SJCRH30 (cell line): ENCODE measurements at places on chromosomes 13 and 19.

GRCh38 chr13:99289271-99289670, 17.9 kb downstream of the GPR183 start:
- no peak for DNase-seq

DNA sequence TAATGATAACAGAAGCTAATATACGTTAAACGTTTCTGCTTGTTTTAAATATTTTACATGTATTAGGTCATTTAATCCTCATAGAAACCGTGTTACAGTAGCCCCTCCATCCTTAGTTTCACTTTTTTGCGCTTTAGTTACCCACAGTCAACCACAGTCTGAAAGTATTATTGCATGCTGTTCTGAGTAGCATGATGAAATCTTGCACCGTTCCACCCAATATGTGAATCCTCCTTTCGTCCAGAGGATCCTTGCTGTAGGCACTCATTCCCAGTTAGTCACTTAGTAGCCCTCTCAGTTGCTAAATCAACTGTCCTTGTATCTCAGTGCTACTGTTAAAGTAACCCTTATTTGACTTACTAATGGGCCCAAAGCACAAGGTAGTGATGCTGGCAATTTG, 257.8 kb downstream of the ENOX1 start:
- DNase-seq: no peak

DNA sequence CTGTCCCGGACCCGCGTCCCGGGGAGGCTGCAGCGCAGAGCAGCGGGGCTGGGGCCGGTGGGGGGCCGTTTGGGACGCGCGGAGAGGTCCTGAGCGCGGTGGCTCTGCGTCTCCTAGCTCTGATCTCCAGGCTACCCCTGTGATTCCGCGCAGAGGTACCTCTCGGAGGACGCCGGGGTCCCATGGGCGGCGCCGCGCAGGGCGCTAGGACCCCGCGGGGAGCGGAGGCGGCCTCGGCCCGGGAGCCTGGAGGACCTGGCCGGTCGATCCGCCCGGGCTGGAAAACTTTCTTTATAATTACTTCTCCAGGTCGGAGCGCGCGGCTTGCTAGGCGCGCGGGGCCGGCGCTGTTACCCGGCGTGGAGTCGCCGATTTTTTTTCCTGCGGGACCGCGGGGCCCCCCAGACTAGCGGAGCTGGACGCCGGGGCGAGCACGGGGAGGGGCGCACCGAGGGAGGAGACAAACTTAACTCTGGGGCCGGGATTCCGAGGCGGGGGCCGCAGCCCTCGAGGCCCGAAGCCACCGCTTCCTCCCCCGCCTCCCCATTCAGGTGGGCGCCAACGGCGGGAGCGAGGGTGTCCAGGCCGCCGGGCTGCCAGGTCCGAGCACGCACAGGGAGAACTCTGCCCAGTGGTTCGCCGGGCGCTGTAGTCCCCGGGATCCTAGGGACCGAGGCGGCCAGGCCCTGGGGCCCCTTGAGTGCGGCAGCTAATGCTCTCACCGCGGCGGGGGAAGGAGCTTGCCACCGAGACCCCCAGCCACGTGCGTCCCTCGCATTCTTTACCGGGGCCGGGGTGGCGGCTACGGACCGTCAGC, 848 bp upstream of the CEBPA start:
- DNase-seq: peak; percentile 82

GRCh38 chr13:110868720-110869119, 46.1 kb downstream of the ANKRD10 start:
- DNase-seq: no peak

GRCh38 chr13:32059511-32059984, 28.0 kb downstream of the FRY start:
- DNase-seq: no peak

DNA sequence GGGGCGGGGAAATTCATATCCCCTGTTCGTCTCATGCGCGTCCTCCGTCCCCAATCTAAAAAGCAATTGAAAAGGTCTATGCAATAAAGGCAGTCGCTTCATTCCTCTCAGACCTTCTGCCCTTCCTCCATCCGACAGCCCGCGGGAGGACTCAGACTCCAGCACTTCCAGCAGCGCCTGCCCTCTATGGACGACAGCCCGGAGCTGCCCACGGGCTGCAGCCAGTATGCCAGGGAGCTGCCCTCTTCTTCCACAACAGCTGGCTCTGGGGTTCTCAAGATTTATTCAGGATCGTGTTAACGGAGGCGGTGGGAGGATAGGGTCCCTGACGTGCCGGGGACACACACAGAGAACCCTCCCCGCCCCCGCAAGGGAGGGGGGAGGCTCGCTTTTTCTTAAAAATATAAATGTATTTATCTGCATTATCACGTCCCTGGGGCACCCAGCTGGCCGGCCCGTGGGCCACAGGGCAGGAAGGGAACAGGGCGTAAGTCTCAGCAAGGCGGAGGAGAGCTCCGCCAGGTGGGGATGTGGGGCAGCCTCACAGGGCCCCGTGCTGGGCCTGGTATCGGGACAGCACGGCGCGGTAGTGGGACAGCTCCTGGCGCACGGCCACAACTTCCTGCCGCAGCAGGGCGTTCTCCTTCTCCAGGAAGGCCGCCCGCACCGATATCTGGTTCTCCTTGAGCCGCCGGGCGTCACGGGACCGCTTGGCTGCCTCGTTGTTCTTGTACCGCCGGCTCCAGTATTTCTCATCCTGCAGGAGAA, 6.7 kb downstream of the DBP start:
- no peak for DNase-seq

DNA sequence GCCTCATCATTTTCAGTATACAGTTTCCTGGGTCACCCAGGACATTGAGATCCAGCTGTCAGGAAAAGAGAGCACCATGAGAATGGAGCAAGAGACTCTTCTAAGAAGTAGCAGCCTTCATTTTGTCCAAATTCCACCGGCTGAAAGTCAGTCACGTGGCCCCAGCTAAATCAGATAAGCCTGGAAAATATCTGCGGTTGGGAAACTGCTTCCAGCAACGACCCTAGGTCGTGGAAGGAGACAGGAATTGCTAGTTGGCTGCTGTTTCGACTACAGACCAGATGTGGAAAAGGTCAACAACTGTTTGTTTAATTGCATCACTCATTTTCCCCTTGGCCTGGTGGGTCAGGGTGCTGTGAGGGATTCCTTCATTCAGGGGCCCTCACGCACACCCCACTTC, 107.0 kb downstream of the ZNF536 start:
- peak; percentile 69 for DNase-seq

GRCh38 chr19:6754136-6754535, 13.1 kb downstream of the SH2D3A start:
- DNase-seq: no peak

DNA sequence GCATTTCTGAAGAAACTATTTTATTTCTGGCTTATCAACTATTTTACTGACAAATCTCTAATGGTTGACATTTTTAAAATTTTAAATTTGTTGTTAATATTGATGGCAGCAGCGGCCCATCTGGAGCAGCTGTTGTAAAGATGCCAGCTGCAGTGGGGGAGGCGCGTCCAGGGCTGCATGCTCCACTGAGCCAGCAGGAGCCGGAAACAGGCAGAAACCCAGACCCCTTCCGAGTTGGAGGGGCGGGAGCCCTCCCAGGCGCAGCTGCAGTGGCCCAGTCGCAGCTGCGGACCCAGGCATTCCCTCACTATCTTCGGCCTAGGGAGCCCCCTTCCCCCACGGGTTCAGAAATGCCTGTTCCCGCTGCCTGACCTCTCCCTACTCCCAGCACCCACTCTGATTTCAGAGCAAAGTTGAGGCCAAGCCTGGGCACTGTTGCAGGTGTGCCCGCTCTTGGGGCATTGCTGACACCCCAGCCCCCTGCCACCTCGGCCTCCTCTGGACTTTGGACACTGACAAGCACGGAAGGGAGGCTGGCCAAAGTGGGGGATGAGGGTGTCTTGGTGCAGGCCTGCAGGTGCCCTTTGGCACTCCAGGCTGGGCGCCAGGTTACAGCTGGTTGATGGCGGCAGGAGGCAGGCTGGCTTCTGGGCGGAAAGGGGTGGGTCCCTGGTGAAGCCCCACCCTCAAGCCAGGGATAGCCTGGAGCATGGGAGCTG, 69.2 kb downstream of the PIBF1 start:
- peak; percentile 53 for DNase-seq

DNA sequence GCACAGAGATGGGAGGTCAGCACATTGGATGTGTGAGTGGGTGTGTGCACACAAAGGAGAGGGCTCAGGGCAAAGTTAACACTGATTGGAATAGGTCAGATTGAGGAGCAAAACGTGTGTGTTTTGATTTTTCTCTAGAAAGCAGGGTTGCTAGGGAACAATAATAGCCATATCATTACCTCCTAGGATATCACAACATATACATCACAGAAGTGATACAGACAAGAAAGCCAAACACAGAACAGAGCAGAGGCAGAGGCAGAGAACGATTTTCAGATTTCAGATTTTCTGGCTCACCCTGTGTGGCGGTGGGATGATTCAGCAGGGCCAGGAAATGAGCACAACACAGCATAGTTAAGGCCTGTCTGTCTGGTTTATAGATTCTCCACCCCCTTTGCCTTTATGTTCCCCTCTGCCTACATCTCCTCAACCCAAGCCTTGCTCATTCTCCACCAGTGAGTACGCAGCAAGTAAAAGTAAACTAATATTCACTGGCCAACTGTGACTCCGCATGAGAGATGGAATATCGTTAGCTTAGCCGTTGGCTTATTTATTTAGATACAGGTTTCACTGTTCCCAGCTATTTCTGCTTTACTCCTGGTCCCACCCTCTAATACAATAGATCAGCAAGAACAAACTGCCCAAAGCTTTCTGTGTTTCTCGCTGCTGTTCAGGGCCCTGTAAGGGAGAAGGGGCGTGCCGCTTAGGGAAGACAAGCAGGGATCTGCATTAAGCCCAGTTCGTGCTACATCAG, 182.7 kb upstream of the TSC22D1 start:
- DNase-seq: peak; percentile 71

DNA sequence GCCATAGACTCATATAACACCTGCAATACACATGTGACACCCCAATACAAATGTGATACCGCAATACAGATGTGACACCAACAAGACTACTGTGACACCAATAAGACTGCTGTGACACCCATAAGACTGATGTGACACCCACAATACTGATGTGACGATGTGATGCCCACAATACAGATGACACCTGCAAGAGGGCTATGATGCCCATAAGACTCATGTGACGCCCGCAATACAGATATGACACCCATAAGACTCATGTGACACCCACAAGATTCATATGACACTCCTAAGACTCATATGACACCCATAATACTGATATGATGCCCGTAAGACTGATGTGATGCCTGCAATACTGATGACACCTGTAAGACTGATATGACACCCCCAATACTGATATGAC, 113.0 kb downstream of the MRPL57 start:
- DNase-seq: no peak

DNA sequence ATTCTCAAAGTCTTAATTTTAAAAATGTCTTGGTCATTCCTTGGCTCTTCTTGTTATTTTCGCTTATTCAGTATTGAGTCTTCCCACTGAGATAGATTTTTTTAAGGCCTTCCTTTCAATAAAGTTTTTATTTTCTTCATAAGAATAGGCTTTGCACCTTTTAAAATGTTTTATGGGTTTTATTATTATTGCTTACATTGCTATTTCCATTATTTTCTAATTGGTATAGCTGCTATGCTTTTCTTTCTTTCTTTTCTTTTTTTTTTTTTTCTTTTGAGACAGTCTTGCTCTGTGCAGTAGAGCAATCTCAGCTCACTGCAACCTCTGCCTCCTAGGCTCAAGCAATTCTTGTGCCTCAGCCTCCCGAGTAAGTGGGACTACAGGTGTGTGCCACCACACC, 195.7 kb downstream of the PDS5B start:
- DNase-seq: no peak

DNA sequence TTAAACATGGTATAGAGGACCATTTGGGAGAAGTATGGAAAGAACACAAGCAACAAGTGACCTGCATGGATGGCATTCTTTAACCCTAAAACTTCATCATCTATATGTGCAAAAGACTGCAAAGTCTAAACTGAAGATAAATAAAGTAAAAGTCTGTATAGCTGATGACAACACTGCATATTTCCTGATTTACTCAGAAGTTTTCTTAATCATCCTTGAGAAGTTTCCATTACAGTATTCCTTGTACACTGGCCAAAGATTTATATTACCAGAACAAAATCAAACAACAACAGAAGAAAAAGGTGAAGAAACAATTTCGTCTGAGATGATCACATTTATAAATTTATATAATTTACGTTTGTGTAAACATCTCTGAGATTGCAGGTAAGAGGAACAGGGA, 805.7 kb downstream of the PCDH9 start:
- DNase-seq: no peak

DNA sequence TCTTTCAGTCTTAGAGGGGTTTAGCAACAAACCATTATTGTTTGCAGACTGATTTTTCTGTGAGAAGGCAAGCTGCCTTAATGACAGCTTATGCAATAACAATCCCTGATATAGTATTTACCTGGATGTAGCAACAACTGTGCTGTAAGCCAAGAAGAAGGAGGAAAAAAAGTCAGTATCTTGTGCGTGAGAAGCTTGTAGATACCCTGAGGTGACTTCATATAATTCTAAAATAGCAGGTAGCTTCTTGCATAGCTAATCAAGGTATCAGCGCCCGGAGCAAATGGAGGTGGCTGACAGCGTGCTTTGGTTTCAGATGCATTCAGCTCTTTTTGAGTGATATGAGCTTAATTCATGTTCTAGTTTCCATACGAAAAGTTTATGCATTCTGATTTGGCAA, 309.8 kb downstream of the KLF5 start:
- DNase-seq: no peak

DNA sequence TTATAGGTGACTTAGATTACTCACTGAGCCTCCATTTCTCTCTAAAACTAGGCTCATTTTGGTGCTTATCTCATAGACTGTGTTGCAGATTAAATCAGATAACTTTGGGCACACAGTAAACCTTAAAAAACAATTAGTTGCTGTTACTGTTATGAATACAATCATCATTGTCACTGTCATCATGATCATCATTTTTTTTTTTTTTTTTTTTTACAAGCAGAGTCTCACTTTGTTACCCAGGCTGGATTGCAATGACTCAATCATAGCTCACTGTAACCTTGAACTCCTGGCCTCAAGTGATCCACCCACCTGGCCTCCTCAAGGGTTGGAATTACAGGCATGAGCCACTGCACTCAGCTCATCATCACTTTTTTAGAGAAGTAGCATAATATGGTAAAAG, 60.0 kb downstream of the VWA8 start:
- DNase-seq: no peak

DNA sequence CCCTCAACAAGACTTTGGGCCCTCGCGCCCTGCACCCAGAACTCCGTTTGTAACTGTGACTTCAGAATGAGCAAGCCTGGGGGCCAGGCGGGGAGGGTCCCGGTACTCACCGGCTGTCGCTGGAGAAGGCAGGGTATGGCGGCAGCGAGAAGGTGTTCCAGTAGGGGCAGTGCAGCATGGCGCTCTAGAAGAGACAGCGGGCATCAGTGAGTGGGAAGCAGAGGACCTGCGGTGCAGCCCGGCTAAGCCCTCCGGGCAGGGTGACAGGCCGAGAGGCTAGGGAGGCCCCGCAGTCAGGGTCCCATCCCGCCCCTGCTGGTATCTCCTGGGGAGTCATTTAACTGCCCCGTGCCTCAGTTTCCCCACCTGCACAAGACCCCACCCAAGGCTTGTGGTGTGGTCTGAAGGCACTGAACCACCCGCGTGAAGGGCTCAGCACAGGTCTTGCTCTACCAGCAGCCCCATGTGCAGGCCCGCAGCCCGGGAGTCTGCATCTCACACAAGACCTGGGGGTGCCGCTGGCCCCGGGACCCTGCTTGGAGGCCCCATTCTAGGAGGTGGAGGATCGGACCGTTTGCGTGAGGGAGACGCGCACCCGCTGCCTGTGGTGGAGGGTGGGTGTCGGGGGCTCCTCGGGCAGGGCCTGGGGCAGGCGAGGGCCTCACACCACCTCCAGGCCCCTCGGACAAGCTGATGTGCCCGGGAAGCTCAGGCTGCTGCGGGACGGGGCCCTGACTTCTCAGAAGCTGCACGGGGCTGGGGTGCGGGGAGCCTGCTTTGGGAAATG, 24.6 kb downstream of the SBNO2 start:
- DNase-seq: no peak

GRCh38 chr13:28045861-28046260, 54.5 kb downstream of the FLT3 start:
- DNase-seq: no peak
